Right lung (tissue), 10 donors: ENCODE measurements at places on chromosomes 2 and 18. TPM values are rescaled to one million over a fixed set of nuclear protein-coding genes. Genes with fewer than 3 reads are reported as not detected.

GKN1 gene
- polyA plus RNA-seq, result not detected

DNA sequence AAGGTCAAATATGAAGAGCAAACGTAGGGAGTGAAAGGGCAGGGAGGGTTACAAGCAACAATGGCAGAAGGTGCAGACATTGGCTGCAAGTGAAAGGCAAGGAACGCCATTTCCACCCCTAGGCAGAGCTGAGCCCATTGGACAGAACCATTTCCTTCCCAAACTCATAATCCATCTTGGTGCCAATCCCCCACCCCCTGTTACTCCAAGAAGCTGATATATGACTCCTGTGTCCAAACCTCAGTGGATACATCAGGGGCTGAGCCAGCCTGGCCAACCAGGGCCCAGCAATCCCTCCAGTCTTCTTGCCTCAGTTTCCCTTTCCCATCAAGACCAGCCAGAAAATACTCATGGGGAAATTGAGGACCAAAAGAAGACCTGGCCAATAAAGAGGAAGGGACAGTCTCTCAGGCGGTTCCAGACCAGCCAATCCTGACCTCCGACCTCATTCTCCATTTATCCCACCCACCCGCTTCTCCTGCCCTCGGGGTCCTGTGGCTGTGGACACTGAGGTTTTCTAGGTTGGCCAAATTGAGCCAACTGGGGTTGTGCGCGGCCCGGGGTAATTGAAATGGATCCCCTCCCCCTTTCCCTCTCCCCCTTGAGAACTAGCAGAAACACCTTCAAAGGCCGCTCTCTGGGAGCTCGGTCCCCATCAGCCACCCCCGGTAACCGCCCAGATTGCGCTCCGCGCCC lies 24.8 kb downstream of the TNS1 start:
- DNase-seq, result no peak

TMEM178A gene
- polyA plus RNA-seq, result 8.8 TPM

- DNase-seq, result no peak
Observed at GRCh38 chr2:20488201-20488641, 41.3 kb downstream of the RHOB start.

DNA sequence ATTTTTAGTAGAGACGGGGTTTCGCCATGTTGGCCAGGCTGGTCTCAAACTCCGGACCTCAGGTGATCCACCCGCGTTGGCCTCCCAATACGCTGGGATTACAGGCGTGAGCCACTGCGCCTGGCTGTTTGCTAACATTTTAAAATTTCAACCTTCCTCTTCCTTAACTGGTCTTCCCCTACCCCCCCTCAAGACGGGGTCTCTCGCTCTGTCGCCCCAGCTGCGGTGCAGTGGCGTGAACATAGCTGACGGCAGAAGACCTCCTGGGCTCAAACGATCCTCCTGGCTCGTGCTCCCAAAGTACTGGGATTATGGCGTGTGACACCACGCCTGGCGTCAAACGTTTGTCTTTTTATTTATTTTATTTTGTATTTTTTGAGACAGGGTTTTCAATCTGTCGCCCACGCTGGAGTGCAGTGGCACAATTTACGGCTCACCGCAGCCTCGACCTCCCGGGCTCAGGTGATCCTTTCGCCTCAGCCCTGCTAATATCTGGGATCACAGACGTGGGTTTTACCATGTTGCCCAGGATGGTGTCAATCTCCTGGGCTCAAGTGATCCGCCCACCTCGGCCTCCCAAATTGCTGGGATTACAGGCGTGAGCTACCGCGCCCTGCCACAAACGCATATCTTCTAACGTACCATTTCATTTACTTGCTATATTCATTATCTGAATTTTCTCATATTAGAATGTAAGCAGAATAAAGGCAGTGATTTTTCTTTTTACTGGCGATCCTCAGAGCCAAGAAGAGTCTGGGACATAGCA lies 984 bp upstream of the MSH2 start:
- no peak for DNase-seq

GREB1L gene
- 0.71 TPM for polyA plus RNA-seq

GRCh38 chr2:69012310-69013141 lies 453 bp upstream of the ANTXR1 start:
- peak; percentile 81 for DNase-seq

DNA sequence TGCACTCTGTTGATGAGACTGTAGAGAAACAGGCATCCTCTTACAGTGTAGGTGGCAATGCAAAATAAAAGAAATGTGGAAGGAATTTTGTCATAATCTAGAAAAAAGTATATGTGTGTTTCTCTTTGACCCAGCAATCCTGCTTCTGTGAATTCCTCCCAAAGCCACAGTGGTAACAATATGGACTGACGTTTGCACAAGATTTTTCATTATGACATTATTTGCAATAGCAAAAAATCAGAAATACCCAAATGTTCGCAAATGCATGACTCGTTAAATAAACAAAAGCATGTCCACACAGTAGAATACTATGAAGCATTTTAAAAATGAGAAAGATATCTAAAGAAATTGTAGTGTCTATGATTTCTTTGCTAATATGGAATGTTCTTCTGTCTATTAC lies 255.2 kb upstream of the NRP2 start:
- DNase-seq, result no peak

GRCh38 chr2:234932591-234933168 lies 19.1 kb upstream of the SH3BP4 start:
- no peak for DNase-seq

- DNase-seq, result no peak
Observed at GRCh38 chr2:32652555-32653209, 24.8 kb downstream of the TTC27 start.
